ENCODE measurements at places on chromosomes 1 and 21. TPM values are rescaled to one million over a fixed set of nuclear protein-coding genes. Genes with fewer than 3 reads are reported as not detected.
A peak's percentile ranks its signal among the peaks of the same experiment; 100 is the strongest.

GRCh38 chr1:179549368-179549700 is 26.4 kb downstream of the NPHS2 start:
- H3K4me1 ChIP-seq, result peaks cover 14% of the 10 kb centered on the region
- no peaks in the 10 kb centered on the region for H3K27me3 ChIP-seq
- H3K4me3 ChIP-seq, result no peak overlapping the region
- no peak for DNase-seq
- H3K27ac ChIP-seq, result no peak overlapping the region
- no peaks in the 10 kb centered on the region for H3K36me3 ChIP-seq

The PLA2G2A gene
- total RNA-seq, result not detected

DNA sequence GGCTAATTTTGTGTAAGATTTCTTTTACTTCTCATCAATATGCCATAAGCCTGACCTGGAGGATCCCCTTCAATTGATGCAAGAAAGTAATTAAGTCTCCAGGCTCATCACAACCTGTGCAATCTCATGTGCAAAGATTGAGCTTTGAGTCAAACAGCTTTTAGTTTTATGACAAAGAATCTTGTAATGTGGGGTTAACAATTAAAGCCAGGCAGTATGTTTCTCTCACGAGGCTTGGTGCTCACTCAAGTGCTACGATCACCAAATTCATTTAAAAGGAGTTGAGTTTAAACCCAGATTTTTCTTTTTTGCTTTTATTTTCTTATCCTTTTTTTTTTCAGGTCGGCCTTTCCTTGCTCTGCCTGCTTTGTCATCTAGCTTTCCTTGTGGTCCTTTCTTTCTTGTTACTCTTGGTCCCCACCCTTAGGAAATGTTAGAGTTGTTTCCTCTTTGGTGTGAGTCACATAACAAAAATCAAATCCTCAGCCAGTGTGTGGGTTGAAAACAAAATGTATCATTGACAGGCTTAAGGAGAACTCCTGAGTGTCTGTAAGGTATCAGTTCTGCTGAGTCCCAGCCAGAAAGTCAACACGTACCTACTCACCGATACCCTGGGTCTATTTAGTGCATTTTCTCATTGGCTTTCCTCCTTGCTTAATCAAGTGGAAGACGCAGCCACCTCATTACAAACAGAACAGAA is 1037.2 kb downstream of the ADGRL2 start:
- no peaks in the 10 kb centered on the region for H3K27me3 ChIP-seq
- peaks cover 5% of the 10 kb centered on the region for H3K36me3 ChIP-seq
- H3K4me1 ChIP-seq, result peaks cover 13% of the 10 kb centered on the region
- DNase-seq, result peak; percentile 43
- H3K27ac ChIP-seq, result peak overlapping the region; percentile 61

- H3K4me3 ChIP-seq, result no peak overlapping the region
- H3K27me3 ChIP-seq, result no peaks in the 10 kb centered on the region
- no peaks in the 10 kb centered on the region for H3K36me3 ChIP-seq
- no peak overlapping the region for H3K27ac ChIP-seq
- H3K4me1 ChIP-seq, result no peaks in the 10 kb centered on the region
Measured at GRCh38 chr1:7345516-7345915, 425.6 kb upstream of the VAMP3 start.

GRCh38 chr1:9900142-9901043 is 9.7 kb downstream of the CTNNBIP1 start:
- H3K36me3 ChIP-seq, result peaks cover 6% of the 10 kb centered on the region
- H3K4me1 ChIP-seq, result peaks cover 6% of the 10 kb centered on the region
- H3K27me3 ChIP-seq, result no peaks in the 10 kb centered on the region
- H3K4me3 ChIP-seq, result no peak overlapping the region
- DNase-seq, result no peak

DNA sequence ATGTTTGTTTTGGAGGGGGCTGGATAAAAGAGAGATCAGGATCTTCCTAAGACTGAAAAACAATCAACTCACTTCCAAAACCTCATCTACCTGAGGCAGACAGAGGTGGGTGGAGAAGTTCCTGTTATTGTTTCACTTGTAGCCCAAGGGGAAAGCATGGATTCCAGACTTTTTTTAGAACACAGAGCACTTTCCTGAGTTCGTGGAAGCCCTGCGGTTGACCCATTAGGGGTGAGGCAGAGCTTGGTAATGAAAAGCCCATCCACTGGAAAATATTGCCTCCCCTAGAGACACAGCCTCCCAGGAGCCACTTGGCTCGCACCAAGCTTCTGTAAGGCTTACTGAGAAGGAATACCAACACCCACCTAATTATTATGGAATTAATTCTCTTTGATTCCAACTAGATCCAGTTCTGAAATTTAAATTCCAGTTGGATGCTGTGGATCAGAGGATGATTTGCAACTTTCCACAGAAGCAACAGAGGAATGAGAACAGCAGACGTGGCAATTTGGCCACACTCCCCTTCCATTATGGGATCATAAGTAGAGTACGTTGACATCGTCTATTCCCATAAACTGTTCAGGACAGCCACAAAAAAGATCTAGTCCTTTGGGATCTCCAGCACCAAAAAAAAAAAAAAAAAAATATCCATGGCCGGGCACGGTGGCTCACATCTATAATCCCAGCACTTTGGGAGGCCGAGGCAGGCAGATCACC is 4.1 kb upstream of the PEF1 start:
- no peak overlapping the region for H3K4me3 ChIP-seq
- no peak overlapping the region for H3K27ac ChIP-seq
- peaks cover 12% of the 10 kb centered on the region for H3K36me3 ChIP-seq
- H3K4me1 ChIP-seq, result no peaks in the 10 kb centered on the region

DNA sequence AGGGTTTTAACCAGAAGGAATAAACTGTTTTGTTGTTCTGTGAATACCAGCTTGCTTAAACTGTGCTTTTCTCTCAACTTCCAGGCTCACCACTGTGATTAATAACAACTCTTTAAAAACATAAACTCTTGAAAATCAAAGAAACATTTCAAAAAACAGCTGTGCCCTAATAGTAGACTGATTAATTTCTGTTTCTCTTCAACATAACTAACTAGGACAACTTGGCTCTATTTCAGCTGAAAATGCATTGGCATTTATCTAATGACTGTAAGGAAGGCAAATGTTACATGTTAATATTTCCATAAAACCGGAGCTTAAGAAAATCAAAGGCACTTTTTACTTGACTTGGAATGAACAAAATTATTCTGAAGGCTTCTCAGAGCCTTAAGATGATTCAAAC is 656.1 kb upstream of the NEGR1 start:
- H3K4me3 ChIP-seq, result no peak overlapping the region
- H3K4me1 ChIP-seq, result no peaks in the 10 kb centered on the region
- no peak overlapping the region for H3K27ac ChIP-seq
- H3K27me3 ChIP-seq, result no peaks in the 10 kb centered on the region
- DNase-seq, result no peak
- H3K36me3 ChIP-seq, result no peaks in the 10 kb centered on the region

GRCh38 chr1:172117800-172118199 is 276.5 kb downstream of the DNM3 start:
- no peaks in the 10 kb centered on the region for H3K36me3 ChIP-seq
- no peaks in the 10 kb centered on the region for H3K4me1 ChIP-seq
- H3K27me3 ChIP-seq, result no peaks in the 10 kb centered on the region
- no peak overlapping the region for H3K4me3 ChIP-seq

The BSND gene
- not detected for total RNA-seq

The AMIGO1 gene
- total RNA-seq, result 0.29 TPM

DNA sequence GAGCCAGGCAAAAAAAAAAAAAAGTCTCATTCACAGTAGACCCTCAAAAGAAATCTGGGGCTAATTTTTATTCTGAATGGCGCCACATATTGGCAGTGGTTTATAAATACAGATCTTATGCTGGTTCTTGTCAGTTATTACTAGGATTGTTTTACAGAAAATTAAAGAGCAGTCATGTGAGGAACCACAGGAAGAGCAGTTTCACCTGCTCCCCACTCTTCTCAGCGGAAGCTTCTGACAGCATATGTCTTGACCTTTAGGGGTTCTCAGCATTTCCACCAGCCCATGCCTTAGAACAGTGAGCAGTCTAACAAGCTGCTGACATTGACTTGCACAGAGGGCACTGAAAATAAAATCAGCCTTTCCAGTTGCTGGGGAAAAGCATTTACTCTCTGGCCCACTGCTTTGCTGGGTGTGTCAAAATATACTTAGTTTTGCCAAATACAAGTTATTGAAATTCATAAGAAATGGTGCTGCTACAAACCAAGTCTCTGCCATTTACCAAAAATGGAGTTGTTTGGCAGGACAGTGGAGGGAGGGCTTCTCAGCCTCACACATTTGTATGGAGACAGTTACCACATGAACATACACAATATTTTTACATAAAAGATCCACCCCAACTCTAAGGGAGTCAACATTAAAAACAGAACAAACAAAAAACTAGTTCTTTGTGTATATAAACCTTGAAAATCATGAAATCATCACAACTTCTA is 144.2 kb downstream of the SYT2 start:
- no peak for DNase-seq
- H3K4me1 ChIP-seq, result peaks cover 6% of the 10 kb centered on the region
- H3K36me3 ChIP-seq, result peaks cover 27% of the 10 kb centered on the region

DNA sequence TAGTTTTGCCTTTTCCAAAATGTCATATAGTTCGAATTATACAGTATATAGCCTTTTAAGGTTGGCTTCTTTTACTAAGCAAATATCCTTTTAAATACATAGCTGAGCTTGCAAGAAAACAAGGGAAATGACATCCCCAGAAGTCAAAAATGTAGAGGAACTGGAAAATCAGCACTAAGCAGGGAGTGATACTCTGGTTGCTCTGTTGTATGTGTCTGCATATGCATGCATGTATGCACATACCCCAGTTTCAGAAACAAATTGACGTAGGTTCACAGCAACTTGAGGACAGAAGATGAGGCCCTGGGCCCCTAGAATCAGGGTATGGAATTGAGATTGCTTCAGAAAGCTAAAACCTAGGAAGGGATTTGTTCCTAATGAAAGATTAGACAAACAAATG is 75.1 kb upstream of the GNG4 start:
- H3K27ac ChIP-seq, result no peak overlapping the region
- no peak overlapping the region for H3K4me3 ChIP-seq

The GLRX2 gene
- 74.2 TPM for total RNA-seq

DNA sequence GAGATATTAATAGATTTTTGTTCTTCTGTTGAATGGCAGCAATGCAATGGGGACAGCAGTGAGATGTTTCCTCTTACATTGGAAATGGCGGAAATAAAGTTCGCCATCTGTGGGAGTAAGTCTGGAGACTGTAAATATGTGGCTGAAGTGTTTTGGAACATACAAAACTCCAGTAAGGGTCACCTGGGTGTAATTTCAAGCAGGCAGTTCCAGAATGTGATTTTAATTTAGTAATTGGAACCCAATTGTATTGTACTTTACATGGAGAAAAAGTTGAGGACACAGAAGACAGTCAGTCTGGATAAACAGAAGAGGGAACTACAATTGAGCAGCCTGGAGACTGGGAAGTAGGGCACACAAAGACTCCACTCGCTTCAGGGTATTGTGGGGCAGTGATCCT is 108.6 kb downstream of the NTMT2 start:
- H3K27me3 ChIP-seq, result no peaks in the 10 kb centered on the region
- no peak for DNase-seq
- no peak overlapping the region for H3K4me3 ChIP-seq
- H3K36me3 ChIP-seq, result no peaks in the 10 kb centered on the region
- H3K27ac ChIP-seq, result no peak overlapping the region

DNA sequence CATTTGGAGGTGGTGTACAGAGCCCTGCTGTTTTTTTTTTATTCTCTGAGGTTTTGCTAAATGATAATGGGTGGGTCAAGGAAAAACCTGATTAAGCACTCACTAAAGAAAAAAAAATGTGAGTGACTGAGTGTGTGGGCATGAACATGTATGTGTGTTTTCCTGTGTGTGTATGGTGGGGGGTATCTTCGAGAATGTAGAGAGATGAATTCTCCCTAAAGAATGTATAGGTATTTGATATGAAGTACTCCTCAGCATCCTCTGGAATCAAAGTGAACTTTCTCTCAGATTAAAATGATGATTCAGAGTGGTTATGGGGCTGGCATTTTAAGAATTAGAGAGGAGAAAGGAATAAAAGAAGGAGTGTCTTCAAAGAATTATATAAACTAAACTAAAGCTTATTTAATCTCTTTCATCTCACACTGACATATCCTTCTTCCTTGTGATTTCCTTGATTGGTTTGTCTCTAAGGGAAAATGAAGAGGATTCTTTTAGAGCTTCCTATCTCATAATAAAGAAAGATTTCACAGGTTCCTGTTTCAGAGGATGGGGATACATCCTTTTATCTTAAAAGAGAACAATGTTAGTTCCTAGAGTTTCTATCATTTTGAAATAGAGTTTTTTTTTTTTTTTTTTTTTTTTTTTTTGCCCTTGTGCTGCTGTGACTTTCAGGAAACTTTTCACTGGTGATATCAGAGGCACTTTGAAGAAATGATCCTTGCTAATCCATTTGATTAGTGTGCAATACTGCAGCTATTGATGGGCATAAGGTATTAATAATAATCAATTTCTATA is 23.9 kb downstream of the S1PR1 start:
- no peaks in the 10 kb centered on the region for H3K27me3 ChIP-seq
- no peak for DNase-seq
- peak overlapping the region; percentile 96 for H3K27ac ChIP-seq
- H3K4me1 ChIP-seq, result peaks cover 43% of the 10 kb centered on the region
- peaks cover 6% of the 10 kb centered on the region for H3K36me3 ChIP-seq
- no peak overlapping the region for H3K4me3 ChIP-seq

DNA sequence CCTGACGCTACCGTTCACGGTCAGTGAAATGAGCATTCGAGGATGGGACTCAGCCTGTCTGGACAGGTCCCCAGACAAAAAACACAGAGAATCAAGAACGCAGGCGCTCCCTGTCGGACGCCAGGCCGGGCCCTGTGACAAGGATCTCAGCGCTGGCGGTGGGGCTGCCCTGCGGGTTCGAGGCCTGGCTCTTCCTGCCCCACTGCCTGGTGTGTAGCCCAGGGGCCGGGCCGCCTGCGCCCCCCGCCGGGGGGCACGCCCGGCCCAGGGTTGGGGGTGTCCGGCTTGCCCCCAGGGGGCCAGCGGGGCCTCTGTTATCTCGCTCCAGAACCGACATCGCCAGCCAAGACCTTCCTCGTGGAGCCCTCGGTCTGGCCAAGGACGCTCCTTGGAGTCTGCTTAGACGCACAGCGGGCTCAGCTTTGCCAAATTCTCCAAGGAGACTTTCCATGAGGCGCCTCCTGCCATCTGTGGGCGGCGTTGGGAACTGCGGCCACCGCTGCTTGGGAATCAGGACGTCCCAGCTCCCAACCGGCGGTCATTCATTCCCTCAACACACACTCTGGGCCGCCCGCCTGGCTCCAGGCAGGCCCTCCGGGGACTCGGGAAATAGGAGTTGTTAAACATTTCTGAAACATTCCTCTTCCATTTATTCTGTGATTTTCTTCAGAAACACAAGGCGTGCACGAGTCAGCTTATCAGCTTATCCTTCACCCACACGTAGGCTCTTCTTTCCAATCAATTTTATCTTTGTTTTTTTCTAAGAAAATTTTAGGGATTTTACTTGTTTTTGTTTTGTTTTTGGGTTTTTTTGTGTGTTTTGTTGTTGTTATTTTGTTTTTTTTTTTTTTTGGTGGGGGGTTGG is 11.3 kb upstream of the RIPK4 start:
- H3K27ac ChIP-seq, result peak overlapping the region; percentile 21
- no peaks in the 10 kb centered on the region for H3K36me3 ChIP-seq
- peaks cover 19% of the 10 kb centered on the region for H3K4me1 ChIP-seq

Measured in MCF 10A (cell line).